GF-D8 (cell line): ENCODE measurements at places on chromosomes 3 and 15.

DNA sequence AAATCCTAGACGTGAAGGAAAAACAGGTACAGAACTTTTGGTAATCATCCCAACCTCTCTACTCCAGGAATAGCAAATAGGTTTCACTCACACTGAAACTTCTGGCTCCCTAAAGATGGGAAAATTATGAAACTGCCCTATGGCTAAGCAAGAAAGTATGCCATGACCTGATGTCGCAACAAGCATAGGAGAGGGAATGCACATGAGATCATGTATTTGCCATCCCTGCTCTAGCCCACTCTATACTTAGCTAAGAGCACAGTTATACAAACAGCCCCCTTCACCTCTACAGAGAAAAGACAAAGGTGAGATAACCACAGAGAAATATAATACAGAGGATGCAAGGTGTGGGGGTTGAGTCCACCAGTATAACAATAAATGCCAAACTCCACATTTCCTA, 102.7 kb downstream of the TBC1D5 start:
- no peak for DNase-seq

DNA sequence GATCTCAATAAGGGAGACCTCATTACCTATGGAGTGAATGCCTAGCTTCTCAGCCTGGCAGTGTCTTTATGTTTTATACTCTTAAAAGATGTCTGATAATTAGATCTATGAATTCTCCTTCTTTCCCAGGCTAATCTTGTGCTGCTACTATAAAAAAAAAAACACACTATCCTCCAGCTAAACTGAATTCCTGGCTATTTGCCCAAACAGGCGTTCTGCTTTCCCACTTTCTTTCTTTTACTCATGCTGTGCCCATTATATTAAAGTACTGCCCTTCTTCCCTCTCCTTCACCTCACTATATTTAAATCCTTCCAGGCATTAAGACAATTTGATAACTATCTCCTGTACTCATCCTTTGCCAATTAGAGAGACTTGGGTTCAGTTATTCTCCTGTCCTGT, 1134.9 kb downstream of the ROBO2 start:
- DNase-seq: no peak

GRCh38 chr15:67100801-67101581, 35.6 kb downstream of the SMAD3 start:
- DNase-seq: no peak

DNA sequence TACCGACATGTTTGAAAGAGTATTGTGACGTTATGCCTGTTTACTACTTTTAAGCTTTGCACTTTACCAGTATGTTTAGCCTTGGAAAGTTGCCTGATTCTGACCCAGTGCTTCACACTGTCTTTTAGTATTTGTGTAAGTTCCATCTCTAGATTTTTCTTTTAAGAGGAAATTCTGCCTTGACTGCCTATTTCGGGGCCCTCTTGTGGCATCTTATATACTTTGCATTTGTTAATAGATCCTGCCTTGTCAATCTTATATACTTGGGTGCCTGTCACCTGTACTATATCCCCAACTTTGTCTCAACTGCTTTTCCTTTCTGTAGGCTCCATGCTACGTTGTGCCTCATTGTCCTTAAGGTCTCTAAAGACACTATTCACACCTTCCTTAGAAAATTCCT, 244.6 kb downstream of the STXBP5L start:
- DNase-seq: no peak

DNA sequence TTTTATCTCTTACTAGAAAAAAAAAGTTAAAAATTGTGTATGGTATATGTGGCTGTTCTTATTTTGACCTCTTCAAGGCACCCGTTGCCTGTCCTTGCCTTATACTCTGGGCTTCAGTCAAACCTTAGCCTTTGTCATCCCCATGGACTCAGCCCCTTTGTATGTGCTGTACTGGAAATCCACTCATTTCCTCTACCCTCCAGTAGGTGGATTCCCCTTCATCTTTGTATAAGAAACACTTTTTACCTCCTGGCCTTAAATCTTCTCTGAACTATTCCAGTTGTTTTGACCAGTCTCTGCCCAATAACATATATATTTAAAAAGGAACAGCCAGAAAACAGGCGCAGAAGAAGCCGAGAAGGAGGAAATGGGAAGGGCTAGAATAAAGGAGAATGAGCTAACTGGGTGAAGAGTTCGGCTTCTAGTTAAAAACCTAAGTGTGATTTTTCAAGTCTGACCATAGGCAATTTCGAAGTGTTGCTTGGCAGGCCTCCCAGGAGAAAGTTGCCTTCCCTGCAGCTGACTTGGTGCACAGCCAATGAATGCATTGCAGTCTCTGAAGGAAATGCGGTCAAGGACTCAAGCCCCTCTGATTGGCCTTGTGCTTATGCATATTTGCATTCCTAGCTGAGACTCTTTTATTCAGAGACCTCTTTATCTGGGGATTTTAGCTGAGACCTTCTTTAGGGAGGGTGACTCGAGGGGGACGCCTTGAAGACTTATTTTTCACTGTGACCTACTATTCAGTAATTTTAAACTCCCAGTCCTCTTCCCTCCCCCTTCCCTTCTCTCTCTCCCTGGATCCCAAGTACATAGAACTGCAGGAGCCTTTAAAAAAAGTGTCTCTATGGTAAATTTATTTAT, 277.4 kb downstream of the ROBO1 start:
- DNase-seq: no peak

DNA sequence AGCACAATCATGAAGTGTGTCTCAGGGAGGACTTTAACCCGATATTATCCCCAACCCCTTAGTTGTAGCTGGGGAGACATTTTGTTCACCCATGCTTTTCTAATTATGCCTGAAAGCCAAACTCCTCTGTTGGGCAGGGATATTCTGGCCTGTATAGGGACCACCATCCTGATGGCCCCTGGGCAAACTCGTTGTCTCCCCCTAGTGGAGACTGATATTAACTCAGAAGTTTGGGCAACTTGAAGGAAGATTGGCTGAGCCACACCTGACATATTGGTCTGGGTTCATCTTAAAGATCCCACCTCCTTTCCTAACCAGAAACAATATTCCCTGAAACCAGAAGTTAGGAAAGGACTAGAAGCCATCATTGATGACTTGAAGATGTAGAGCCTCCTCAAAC, 42.3 kb downstream of the TM4SF18 start:
- DNase-seq: no peak

DNA sequence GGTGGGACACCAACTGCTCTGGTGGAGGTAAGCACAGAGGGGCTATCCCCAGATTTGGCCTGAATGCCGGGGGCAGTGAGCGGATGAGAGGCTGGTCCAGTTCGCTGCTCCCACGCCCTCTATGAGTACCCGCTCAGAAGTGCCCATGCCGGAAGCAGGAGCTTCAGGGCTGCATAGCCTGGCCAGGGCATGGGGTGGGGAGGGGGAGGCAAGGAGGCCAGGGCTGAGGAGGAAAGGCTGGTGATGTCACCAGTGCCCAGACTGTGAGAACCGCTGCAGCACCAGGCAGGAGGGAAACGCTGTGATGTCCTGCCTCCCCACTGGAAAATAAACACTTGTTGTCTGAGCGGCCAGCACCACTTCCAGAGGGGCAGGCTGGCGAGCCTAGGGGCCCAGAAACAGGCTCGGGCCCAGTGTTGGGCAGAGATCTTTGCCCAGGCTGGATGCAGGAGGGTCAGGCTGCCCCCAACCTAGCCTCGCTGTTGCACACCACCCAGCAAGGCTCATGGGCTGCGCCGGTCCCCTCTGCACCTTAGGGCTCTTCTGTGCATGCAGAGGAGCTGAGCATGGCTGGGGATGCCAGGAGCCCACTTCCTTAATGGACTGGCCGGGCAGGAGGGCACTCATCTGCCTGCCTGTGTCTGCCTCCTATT, 10.9 kb upstream of the DLL4 start:
- DNase-seq: no peak

DNA sequence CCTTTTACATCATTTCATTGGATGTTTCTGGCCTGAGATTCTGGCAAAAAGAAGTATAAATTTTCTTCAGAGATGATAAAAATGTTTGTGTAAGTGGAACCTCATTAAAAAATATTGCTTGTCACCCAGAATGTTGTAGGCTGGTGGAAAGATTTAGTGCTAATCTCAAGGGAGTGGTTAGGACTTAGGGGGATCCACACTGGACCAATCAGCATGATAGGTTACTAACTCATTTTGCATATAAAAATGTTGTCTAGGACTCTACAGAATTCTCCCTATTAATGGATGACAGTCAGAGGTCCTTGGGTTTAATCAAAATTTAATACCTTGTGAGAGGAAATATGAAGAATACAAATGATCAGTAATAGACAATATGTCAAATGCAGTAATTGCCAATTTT, 108.6 kb upstream of the TNIK start:
- no peak for DNase-seq

DNA sequence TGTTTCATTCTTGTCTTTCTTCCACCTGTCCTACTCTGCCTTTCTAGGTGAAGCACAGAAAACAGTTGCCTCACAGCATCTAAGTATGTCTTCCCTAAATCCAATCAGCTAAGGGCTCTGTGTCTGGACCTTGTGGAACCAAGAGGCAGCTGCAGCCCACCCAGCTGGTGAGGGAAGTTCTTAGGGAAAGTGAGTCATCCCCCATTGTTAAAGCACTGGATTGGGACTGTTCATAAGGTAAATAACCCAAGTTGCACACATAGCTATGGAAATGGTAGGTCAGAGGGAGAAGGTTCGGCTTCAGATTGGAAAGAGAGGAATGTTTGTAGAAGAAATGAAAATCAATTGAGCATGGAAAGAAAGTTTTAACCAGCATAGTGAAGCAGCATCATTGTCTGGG, 18.0 kb upstream of the ARNT2 start:
- no peak for DNase-seq
